ENCODE measurements at places on chromosomes 6 and 20.

GRCh38 chr6:28900577-28901256, 23.1 kb downstream of the TRIM27 start:
- no peak for DNase-seq

GRCh38 chr6:49257549-49257948, 205.5 kb downstream of the MMUT start:
- DNase-seq = no peak

GRCh38 chr20:49560186-49560585, 7.8 kb downstream of the PTGIS start:
- no peak for DNase-seq

GRCh38 chr20:54984104-54984448, 508.7 kb downstream of the DOK5 start:
- no peak for DNase-seq

- DNase-seq = no peak
Measured at GRCh38 chr6:626236-626635, 30.7 kb downstream of the HUS1B start.

GRCh38 chr6:49052901-49053300, 410.2 kb downstream of the MMUT start:
- no peak for DNase-seq

- no peak for DNase-seq
Measured at GRCh38 chr20:6311841-6312655, 189.2 kb upstream of the FERMT1 start.

DNA sequence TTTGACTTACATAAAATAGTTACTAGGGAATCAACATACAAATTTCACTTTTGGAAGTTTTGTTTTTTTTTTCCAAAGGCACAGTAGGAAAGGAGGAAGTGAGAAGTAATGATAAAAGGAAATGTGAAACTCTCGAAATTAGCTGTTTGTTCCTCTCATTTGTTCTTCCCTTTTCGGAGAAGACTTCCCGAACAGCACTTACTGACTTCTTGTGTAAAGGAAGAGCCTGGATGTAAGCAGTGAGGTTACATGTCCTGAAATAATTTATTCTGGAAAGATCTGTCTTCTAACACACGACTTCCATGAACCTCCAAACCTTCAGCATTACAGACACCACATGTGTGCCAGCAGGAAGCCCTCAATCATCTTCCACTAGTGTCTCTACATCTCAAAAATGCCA, 59.1 kb downstream of the KIF16B start:
- no peak for DNase-seq

- DNase-seq = no peak
Measured at GRCh38 chr20:32887492-32887891, 28.8 kb downstream of the EFCAB8 start.

- DNase-seq = no peak
Measured at GRCh38 chr6:11363881-11364576, 131.6 kb upstream of the NEDD9 start.

DNA sequence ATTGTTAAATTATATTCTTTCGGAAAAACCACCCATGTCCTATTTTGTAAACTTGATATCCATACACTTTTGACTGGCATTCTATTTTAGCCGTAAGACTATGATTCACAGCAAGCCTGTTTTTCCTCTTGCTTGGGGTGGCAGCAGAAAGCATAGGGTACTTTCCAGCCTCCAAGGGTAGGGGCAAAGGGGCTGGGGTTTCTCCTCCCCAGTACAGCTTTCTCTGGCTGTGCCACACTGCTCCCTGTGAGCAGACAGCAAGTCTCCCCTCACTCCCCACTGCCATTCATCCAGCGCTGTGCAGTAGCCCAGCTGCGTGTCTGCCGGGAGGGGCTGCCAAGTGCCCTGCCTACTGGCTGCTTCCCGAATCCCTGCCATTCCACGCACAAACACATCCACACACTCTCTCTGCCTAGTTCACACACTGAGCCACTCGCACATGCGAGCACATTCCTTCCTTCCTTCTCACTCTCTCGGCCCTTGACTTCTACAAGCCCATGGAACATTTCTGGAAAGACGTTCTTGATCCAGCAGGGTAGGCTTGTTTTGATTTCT, 2.1 kb upstream of the ESR1 start:
- DNase-seq = no peak

DNA sequence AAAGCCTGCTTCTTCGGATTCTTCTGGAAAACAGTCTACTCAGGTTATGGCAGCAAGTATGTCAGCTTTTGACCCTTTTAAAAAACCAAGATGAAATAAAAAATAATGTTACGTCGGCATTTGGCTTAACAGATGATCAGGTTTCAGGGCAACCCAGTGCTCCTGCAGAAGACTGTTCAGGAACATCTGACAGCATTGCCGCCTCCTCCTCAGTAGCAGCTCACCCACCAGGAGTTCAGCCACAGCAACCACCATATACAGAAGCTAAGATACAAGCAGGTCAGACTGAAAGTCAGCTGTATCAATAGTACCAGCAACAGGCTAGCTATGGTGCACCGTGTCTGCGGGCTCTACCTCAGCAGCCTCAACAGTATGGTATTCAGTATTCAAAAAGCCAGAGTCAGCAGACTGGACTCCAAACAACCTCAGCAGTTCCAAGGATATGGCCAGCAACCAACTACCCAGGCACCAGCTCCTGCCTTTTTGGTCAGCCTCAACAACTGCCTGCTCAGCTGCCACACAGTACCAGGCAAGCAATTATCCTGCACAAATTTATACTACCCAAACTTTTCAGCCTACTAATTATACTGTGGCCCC, 51.9 kb downstream of the BTBD9 start:
- no peak for DNase-seq

DNA sequence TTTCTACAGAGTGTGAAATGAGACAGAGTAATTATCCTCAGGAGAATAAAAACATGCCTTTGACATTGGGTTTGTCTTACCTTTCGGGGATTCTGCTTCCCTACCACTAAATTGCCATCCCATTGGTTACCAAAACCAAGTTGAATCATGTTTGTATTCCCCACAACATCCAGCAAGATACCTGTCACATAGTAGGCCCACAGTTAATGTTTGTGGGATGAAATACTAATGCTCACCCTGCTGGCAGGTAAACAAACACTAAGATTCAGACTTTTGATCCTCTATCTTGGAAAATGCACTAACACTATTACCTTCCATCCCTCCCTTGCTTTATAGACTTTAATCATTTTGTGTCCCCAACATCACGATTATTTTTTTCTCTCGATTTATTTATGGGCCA, 8.2 kb upstream of the STXBP5 start:
- no peak for DNase-seq

GRCh38 chr20:740162-740561, 28.1 kb downstream of the SLC52A3 start:
- DNase-seq = no peak

DNA sequence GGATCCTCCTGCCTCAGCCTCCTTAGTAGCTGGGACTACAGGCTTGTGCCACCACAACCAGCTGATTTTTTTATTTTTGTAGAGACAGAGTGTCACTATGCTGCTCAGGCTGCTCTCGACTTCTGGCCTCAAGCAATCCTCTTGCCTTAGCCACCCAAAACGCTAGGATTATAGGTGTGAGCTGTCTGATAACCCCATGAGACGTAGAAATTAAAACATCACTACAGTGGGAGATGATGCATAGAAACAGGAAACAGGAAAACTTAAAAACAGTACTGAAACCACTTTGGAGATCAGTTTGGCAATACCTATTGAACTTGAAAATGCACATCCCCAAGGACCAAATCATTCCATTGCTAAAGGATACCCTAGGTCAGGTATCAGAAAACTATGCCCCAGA, 10.8 kb downstream of the SENP6 start:
- DNase-seq = no peak

DNA sequence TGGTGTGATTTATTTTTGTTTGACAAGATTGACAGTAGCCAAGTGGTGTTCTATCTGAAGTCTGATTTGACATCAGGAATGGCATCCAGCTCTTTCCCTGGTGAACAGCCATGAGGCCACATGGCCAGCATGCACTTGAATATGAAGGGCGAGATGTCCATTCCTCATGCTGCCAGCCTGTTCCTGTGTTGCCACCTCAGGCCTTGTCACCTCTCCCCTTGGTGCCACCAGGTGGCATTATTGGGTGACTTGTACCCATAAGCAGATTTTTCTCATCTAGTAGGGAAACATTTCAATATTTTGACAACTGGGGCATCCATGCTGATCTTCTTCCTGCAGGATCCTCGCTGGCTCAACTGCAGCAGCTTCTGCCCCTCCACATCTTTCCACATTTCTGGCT, 199.1 kb downstream of the ERMARD start:
- no peak for DNase-seq

DNA sequence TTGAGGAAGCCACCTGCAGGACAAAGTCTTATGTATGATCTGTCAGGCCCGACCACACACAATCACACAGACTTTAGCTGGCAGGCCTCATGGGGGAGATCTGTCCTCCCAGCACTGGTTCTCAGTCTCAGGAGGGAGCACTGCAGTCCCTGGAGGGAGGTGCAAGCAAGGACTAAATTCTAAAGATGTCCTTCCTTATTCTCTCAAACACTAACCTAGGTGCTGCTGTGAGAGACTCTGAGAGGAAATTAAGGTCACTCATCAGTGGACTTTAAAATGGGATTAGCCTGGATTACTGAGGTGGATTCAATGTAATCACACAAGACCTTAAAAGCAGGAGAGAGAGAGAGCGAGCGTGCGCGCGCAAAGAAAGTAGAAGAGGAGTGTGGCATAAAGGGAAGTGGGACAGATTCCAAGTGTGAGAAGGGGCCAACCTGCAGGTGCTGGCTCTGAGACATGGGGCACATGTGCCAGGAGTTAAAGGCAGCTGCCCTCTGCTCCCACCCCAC, 14.3 kb downstream of the GLO1 start:
- DNase-seq = no peak

- DNase-seq = no peak
Measured at GRCh38 chr6:137799950-137800568, 67.0 kb upstream of the TNFAIP3 start.

DNA sequence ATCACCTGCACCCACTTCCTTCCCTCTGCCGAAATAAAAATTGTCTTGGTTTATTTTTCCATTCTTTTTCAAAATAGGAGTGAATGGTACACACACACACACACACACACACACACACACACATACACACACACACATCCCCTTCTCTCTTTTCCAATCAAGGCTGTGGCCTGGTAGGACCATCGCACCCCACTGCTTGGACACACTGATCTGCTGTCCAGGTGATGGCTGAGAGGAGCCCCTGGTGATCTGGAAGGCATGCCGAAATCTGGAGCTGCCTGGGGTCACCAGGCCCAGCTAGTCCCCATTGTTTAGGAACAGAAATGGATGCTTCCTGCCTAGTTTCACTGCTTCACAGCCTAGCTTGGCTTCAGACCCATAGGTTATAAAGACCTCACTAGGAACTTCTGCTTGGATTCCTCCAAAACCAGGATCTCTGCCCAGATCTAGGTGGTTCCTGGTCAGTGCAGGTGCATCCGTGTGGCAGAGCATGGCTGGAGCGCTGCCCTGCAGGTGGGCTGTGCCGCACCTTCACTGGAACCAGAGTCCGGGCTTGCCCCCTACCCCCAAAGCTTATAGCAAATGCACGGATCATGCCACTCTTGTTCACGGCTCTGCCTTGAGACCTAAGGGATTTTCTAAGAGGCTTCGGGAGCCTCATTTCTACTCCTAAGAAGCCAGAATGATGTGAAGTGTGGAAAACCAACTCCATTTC, 42.9 kb upstream of the DACT2 start:
- DNase-seq = no peak

DNA sequence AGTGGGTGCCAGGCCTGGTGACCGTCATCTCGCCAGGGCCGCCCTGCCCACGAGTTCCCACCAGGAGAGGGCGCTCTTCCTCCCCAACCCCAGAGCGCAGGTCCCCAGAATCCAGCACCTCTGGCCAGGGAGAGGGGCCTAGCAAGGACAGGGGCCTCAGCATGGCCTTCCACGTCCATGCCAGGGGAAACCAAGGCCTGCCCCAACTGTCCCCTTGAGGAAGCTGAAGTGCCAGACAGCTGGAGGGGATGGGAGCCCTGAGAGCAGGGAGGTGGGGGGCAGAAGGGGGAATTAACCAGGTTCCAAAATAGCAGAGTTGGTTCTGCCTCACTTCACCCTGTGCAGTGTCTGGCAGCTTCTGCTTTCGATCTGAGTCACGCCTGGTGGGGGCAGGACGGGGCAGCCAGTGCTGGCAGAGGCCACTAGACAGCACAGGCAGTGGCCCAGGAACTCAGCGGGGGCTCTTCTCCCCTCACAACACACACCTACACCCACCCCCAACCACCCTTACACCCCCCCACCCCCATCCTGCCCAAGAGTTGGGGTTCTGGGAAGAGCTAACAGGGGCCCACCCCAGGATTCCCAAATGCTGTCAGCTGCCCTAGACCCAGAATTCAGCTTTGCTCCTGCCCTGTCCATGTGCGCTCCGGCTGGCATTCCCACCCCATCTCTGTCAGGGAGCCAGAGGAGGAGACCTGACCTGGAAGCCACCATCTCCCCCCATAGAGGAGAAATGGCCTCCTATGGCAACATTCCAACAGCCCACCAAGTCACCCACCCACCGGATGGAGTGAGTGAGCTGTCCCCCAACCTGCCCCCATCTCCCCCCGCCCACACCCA, 29.2 kb downstream of the TFEB start:
- DNase-seq = no peak

DNA sequence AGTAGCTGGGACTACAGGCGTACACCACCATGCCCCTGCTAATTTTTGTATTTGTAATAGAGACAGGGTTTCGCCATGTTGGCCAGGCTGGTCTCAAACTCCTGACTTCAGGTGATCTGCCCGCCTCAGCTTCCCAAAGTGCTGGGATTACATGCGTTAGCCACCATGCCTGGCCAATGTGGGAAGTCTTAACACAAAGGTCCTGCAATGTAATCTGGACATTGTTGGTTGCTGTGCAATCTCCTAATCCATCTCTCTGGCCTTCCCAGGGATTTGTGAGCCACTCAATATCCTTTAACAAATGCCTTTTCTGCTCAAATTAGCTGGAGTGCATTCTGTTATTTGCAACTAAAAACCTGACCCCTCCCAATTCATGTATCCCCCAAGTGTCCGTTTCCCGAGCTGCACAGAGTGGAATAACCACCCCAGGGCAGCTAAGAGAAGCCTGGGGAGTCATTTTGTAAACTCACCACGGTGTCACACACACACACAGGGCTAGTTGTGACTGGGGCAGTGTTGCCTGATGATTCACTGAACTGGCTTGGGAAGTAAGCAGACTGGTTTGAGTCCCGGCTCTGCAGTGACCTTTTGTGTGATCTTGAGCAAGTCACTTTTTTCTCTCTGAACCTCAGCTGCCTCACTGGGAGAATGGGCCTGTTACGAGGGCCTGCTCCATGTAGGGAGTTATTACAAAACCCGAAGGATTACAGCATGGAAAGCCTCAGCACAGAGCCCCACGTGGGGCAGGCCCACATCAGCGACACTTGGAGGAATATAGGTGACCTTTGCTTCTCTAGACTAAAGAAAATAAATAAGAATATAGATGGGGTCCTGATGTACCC, 152.3 kb downstream of the ZMYND8 start:
- no peak for DNase-seq

- no peak for DNase-seq
Measured at GRCh38 chr20:62811720-62812119, 5.1 kb upstream of the COL9A3 start.

DNA sequence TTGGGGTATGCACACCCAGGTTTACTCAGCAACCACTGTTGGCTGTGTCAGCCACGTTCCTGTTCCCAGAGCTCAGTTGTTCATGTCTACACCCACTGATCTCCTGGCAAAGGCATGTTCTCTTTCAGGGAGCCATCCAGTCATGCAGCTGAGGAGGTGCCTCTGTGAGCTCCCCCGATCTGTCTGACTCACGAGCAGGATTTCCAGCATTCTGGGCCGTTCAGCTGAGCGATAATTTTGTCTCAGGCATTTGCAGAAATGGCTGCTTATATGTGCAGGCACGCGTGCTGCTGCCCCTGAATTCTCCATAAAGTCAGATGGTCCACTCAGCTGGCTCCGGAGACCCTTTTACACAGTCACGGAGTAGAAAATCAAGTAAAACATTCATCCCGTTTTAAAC, 78.4 kb upstream of the IYD start:
- no peak for DNase-seq
